ENCODE measurements at places on chromosomes 5 and 9.
A peak's percentile ranks its signal among the peaks of the same experiment; 100 is the strongest.

GRCh38 chr5:146840016-146840415 is 38.5 kb downstream of the PPP2R2B start:
- DNase-seq = no peak

- DNase-seq = no peak
Observed at GRCh38 chr9:127209220-127209619, 55.4 kb upstream of the GARNL3 start.

DNA sequence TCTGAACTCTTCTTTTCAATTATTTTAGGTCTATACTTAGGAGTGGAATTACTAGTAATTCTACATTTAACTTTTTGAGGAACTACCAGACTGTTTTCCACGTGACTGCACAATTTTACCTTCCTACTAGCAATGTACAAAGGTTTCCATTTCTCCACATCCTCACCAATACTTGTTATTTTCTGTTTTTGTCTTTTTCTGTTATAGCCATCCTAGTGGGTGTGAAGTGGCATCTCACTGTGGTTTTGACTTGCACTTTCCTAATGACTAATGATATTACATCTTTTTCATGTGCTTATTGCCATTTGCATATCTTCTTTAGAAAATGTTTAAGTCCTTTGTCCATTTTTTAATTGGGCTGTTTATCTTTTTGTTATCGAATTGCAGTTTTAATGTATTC is 136.9 kb upstream of the EGFLAM start:
- DNase-seq = no peak

GRCh38 chr5:179413086-179413690 is 67.9 kb upstream of the ADAMTS2 start:
- no peak for DNase-seq

DNA sequence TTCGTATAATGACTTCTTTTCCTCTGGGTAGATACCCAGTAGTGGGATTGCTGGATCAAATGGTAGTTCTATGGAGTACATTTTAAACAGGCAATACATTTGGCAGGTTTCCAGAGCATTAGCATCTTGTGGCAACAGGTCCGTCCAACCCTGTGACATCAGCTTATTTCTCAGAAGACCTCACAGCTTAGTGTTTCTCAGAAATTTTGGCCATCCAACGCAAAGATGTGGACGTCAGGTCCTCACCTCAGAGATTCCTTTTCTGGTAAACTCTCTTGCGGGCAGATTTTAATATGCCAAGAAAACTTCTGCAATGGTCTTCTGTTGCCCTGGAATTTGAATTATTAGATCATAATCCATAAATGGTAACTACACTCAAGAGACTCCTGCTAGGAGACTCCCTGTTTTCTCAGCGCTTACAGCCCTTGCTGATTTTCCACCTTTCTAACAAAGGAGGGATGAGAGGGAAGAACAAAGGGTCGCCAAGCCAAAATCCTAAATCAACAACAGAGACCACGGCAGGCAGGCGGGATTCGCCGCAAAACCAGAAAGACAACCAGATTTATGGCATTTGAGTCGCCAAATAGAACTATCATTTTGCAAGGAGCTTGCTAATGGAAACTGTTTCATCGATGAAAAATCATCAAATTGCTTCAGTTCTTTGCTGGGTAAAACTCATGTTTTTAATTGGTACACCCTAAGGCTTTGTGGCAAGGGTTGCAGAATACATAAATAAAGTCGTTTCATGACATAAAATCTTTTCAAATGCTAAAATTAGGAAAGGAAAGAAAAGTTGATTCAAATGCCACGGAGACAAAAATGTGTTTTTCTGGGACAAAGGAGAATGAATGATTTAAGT is 34.1 kb upstream of the PLPP1 start:
- DNase-seq = no peak

- DNase-seq = no peak
Observed at GRCh38 chr5:133662578-133662977, 50.2 kb upstream of the FSTL4 start.

- peak; percentile 1 for DNase-seq
Observed at GRCh38 chr5:100270023-100270771, 265.0 kb upstream of the FAM174A start.

GRCh38 chr5:91225848-91226686 is 157.1 kb downstream of the ARRDC3 start:
- no peak for DNase-seq

GRCh38 chr9:133786371-133786753 is 48.2 kb upstream of the SARDH start:
- no peak for DNase-seq

DNA sequence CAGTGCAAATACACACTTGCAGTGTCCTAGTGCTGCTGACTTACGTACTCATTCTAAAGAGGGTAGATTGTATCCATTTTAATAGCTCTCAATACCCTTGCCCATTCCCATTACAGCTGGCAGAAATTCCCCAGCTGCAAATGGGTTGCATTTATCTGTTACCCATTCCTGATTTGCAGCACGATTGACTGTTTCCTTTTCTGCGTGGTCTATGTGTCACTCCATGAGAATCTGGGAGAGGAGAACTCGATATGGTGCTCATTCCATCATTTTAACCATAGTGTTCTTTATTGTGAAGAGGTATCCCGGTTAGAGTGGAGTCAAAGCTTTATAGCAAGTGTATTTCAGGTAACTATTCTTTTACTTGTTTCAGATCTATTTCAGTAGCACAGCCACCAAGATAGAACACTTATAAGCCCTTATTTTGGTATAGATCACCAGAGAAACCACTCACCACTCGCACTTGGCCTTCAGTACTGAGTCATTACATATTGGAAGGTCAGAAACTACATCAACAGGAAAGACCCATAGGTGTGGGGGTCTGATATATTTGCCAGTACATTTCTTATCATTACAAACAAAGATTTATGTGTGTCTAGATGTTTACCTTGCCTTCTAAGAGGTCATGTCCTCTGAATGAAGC is 139.5 kb downstream of the MUSK start:
- no peak for DNase-seq

- DNase-seq = peak; percentile 96
Observed at GRCh38 chr9:130118841-130119518, 53.2 kb upstream of the NCS1 start.

GRCh38 chr5:180371949-180372348 is 18.8 kb upstream of the GFPT2 start:
- no peak for DNase-seq

- DNase-seq = no peak
Observed at GRCh38 chr5:174307656-174308271, 262.3 kb downstream of the NSG2 start.

GRCh38 chr5:58072300-58072965 is 387.5 kb downstream of the PLK2 start:
- DNase-seq = no peak

- DNase-seq = no peak
Observed at GRCh38 chr9:34347800-34348158, 18.4 kb downstream of the NUDT2 start.

DNA sequence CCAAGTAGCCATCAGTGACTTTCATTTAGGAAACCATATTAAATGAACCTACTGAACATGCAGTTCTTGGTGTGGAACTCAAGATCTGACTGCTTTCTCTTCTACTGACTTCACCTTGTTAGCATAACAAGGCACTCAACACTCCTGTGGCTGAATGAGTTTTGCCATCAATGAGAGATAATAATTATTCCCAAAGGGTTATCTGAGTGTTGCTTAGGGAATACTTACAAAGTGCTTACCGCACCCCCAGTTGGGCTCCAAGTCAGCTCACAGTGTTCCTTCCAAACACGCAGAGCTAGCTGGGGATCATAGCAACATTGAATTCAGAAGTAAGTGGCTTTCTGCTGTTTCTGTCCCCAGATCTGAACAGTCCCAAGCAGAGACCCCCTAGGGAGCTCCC is 182.9 kb downstream of the SREK1 start:
- no peak for DNase-seq

GRCh38 chr5:7941692-7942091 is 72.7 kb downstream of the MTRR start:
- no peak for DNase-seq

GRCh38 chr5:44911501-44911900 is 102.8 kb downstream of the MRPS30 start:
- DNase-seq = no peak

GRCh38 chr5:173329491-173330337 is 1.5 kb upstream of the STC2 start:
- DNase-seq = peak; percentile 28

GRCh38 chr5:102608414-102608813 is 109.6 kb upstream of the SLCO6A1 start:
- no peak for DNase-seq

GRCh38 chr5:39205550-39205949 is 13.8 kb downstream of the FYB1 start:
- no peak for DNase-seq

DNA sequence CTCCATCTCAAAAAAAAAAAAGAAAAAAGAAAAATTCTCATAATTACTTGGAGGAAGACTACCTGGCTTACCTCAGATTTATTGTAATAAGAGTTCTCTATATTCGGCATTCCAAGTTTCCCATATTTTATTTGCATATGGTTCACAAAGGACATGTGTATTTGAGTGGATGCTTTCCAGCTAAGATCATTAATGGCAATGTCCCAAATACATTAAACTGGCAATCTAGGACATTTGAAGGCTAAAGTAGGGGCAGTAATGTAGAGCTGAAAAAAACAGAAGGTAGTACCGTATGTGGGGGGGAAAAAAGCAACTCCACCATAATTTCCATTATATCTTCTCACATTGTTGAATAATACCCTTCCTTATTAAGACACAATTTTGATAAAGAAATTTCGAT is 4.9 kb downstream of the TUT7 start:
- no peak for DNase-seq

GRCh38 chr9:126756876-126757415 is 47.9 kb upstream of the ZBTB43 start:
- DNase-seq = peak; percentile 61

DNA sequence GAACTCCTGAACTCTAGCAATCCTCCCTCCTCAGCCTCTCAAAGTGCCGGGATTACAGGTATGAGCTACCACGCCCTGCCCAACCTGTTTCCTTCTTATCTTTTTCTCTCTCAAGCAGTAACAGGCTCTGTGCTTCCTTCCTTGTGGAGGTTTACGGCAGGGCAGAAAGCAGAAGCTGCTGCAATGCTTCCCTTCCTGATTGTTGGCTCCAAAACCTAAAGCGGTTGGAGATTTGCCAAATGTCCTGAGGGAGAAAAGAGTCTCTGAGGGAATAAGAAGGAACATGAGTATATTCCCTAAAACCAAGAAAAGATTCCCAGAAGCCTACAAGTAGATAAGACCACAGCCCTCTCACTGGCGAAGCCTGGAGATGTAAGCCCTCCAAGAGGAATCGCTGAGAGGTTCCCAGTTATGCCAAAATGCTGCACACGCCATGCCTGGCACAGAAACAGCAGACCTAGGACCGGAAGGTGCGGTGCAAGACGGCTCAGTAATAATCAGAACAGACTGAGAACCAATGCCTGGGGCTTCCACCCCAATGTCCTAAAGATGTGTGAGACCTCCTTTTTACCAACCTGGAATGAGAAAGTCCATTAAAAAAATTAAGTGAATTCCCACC is 73.2 kb downstream of the APTX start:
- no peak for DNase-seq

- no peak for DNase-seq
Observed at GRCh38 chr5:145495741-145496140, 339.4 kb downstream of the PRELID2 start.

- DNase-seq = no peak
Observed at GRCh38 chr9:116152390-116152789, 1.2 kb upstream of the PAPPA start.

DNA sequence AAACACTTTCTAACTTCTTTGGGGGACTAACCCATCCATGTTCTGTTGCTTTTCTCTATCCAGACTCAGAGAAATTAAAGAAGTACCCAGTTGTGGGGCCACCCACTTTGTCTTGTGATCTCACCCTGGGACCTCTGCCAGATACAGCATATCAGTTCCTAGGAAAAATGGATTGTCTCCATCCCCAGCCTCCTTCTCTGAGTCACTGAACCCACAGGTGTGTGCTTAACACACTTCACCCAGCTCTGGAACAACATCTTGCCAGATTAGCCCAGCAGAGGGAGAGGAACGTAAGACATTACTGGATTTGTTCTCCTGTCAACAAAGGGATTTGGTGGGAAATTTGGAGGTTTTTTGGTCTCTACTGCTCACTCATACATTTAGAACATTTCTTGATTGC is 19.2 kb downstream of the FAM240B start:
- no peak for DNase-seq

- no peak for DNase-seq
Observed at GRCh38 chr5:56350597-56351170, 117.6 kb upstream of the ANKRD55 start.

DNA sequence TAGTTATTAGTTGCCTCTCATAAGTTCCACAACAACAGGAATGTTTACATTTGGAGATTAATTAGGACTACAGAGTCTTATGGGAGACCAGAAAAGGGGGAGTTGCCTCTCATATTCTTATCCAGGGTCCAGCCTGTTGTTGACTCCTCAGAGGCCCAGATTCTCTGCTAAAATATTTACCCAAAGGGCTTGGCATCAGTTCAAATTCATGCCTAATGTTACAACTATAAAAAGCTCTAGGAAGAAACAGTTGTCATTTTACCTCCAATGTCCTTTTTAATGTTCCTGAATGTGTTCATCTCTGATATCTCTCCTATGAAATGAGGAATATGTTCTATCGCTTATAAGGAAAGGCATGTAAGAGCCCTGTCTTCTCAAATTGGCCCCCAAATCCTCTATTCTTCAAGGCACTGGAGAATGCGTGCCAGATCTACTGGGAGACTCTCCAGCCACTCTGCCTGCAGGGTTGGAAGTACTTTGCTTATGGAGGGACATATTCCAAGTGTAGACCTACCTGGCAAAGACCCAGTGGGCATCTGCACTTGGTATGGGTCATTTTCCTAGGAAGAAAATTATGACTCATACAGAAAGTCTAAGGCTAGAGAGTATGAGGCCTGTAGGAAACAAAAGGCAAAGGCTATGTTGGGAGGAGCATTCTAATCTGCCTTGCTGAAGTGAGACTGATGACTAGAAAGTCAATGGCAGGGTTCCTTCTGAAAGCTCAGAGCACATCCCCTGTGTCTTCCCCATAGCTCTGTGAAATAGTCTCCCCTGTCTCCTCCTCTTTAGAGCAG is 192.6 kb downstream of the ESM1 start:
- no peak for DNase-seq

GRCh38 chr9:71909887-71910649 is 925 bp downstream of the ABHD17B start:
- DNase-seq = peak; percentile 44
